Tracheal epithelial cell (primary cell): ENCODE measurements at places on chromosomes 11 and 22. TPM values are rescaled to one million over a fixed set of nuclear protein-coding genes. Genes with fewer than 3 reads are reported as not detected.

Gene PRCP
- 14.1 and 24.3 TPM in 2 replicates for total RNA-seq

Gene CARD10
- total RNA-seq, result 16.4 and 34.2 TPM in 2 replicates

Gene SERPING1
- 0.43 and 2.9 TPM in 2 replicates for total RNA-seq

Gene PGA5
- not detected in 2 replicates for total RNA-seq

Gene TEX12
- total RNA-seq, result not detected in 2 replicates

Gene MAPK8IP2
- 0.43 and 0.48 TPM in 2 replicates for total RNA-seq

Gene KDM4D
- total RNA-seq, result 0.24 and 1.1 TPM in 2 replicates

Gene OR5B2
- not detected in 2 replicates for total RNA-seq

Gene P2RY2
- 7.5 and 19.8 TPM in 2 replicates for total RNA-seq

Gene BBOX1
- total RNA-seq, result 0.64 and 2.7 TPM in 2 replicates

Gene CHCHD10
- 8.1 and 9.2 TPM in 2 replicates for total RNA-seq

Gene ASCL2
- 1.4 and 1.7 TPM in 2 replicates for total RNA-seq

Gene TMPRSS4
- 48.7 and 86.1 TPM in 2 replicates for total RNA-seq

Gene OR51Q1
- not detected in 2 replicates for total RNA-seq

Gene OR56A1
- total RNA-seq, result not detected in 2 replicates

Gene ZNF280B
- 0.21 and 0.24 TPM in 2 replicates for total RNA-seq
